ENCODE measurements at places on chromosomes 5 and 9. TPM values are rescaled to one million over a fixed set of nuclear protein-coding genes. Genes with fewer than 3 reads are reported as not detected.

- DNase-seq = peak; percentile 12
- peaks cover 4% of the 10 kb centered on the region for H3K4me1 ChIP-seq
- H3K4me3 ChIP-seq = no peak overlapping the region
- H3K27ac ChIP-seq = no peak overlapping the region
Measured at GRCh38 chr9:134557331-134557730, 84.3 kb upstream of the COL5A1 start.

The CAPSL gene
- not detected for total RNA-seq

The HBEGF gene
- total RNA-seq = 44.3 TPM

The SNCAIP gene
- 4.0 TPM for total RNA-seq

DNA sequence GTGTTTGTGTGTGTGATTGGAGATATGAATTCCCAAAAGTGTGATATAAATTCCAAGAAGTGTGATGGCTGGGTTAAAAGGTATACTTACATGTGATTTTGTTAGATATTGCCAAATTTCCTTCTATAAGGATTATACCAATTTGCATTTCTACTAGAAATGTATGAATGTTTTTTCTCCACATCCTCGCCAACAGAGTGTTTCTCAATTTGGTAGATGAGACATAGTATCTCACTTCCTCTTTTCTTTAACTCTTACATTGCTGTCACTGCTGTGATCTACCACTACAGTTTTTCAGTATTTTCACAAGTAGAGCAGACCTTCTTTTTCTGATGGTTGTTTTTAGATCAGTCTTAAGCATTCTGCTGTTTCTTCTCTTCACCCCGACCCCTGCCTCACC lies 111.3 kb downstream of the FER start:
- no peak overlapping the region for H3K27ac ChIP-seq
- no peak for DNase-seq
- no peaks in the 10 kb centered on the region for H3K36me3 ChIP-seq
- no peaks in the 10 kb centered on the region for H3K4me1 ChIP-seq

The CHSY3 gene
- 5.7 TPM for total RNA-seq

DNA sequence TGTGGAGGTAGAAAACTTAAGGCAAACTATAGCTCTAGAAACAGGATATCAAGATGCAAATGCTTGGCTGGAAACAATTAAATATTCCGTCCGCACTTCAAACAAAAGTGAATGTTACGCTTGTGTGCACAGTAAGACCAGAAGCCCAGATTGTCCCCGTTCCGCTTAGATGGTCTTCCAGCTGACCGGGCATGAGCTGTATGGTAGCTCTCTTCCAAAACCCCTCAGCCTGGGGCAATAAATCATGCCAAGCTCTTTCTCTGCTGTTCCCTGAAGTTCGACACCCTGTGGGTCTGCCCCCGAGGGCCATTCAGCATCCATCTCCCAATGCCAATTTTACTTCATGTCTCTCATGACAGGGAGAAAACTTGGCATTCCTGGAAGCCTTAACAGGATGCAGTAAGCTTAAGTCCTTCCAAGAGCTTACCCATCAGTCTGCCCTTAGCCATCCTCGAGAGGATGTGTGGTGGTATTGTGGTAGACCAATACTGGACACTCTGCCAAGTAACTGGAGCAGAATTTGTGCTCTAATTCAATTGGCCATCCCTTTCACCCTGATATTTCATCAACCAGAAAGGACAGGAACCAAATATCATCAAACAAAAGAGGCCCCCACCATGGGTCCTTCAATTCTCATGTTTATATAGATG lies 70.7 kb upstream of the RANBP6 start:
- H3K27ac ChIP-seq = no peak overlapping the region
- no peaks in the 10 kb centered on the region for H3K27me3 ChIP-seq
- no peaks in the 10 kb centered on the region for H3K36me3 ChIP-seq
- H3K4me1 ChIP-seq = no peaks in the 10 kb centered on the region
- no peak overlapping the region for H3K4me3 ChIP-seq

- no peak overlapping the region for H3K4me3 ChIP-seq
- H3K4me1 ChIP-seq = no peaks in the 10 kb centered on the region
- H3K36me3 ChIP-seq = no peaks in the 10 kb centered on the region
- no peak overlapping the region for H3K27ac ChIP-seq
Measured at GRCh38 chr5:93054424-93055163, 526.4 kb downstream of the NR2F1-AS1 start.

DNA sequence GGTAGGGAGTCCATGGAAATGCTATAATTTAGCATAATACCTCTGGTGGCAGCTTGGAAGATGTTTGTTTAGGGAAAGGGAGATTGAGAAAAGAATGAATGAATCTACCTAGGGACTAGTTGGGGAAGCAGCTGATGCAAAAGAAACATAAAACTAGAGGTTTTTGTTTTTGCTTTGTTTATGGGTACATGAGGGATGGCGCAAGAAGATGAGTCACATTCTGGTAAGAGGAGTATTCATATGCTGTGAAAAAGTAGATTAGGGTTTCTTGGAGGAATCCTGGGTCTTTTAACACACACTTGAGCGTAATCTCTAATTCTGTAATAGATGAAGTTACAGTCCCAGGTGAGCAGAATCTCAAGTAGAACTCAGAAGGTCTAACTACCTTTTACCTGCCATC lies 17.1 kb downstream of the C9orf43 start:
- no peaks in the 10 kb centered on the region for H3K4me1 ChIP-seq
- H3K27ac ChIP-seq = no peak overlapping the region
- no peak for DNase-seq
- no peak overlapping the region for H3K4me3 ChIP-seq
- no peaks in the 10 kb centered on the region for H3K27me3 ChIP-seq
- H3K36me3 ChIP-seq = no peaks in the 10 kb centered on the region

- no peaks in the 10 kb centered on the region for H3K36me3 ChIP-seq
- no peaks in the 10 kb centered on the region for H3K27me3 ChIP-seq
- peaks cover 11% of the 10 kb centered on the region for H3K4me1 ChIP-seq
- no peak for DNase-seq
- no peak overlapping the region for H3K27ac ChIP-seq
Measured at GRCh38 chr5:10600626-10601245, 36.9 kb downstream of the ANKRD33B start.

- H3K4me3 ChIP-seq = no peak overlapping the region
- no peak for DNase-seq
- no peaks in the 10 kb centered on the region for H3K27me3 ChIP-seq
Measured at GRCh38 chr5:128455841-128456361, 82.1 kb downstream of the FBN2 start.

GRCh38 chr5:179263391-179264052 lies 81.7 kb downstream of the ADAMTS2 start:
- H3K4me1 ChIP-seq = peaks cover 32% of the 10 kb centered on the region
- H3K36me3 ChIP-seq = no peaks in the 10 kb centered on the region
- DNase-seq = peak; percentile 46

GRCh38 chr9:71755230-71755629 lies 13.1 kb downstream of the CEMIP2 start:
- peaks cover 25% of the 10 kb centered on the region for H3K4me1 ChIP-seq
- H3K36me3 ChIP-seq = peaks cover 2% of the 10 kb centered on the region
- no peak overlapping the region for H3K4me3 ChIP-seq
- H3K27ac ChIP-seq = no peak overlapping the region
- H3K27me3 ChIP-seq = no peaks in the 10 kb centered on the region

The CATSPER3 gene
- total RNA-seq = 0.87 TPM

DNA sequence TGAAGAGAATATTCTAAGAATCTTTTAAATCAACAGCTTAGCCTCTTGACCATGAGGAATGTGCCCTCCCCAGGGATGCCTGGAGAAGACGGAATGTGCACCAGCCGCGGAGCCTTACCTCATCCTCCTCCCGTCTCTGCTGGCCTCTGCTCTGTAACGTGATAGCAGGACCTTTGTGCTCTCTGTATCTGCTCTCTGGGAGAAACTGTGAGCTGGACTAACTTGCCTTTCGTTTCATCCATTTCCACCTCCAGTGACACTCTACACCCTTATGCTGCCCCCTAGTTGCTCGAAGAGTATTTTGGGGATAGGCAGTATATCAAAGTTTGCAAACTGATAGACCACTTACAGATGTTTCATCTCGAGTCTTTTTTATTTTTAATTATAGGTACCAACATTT lies 141.4 kb downstream of the NPR3 start:
- H3K4me1 ChIP-seq = peaks cover 4% of the 10 kb centered on the region
- no peak overlapping the region for H3K4me3 ChIP-seq
- no peak for DNase-seq
- no peaks in the 10 kb centered on the region for H3K27me3 ChIP-seq
- no peaks in the 10 kb centered on the region for H3K36me3 ChIP-seq

GRCh38 chr9:4389755-4390154 lies 89.9 kb upstream of the GLIS3 start:
- no peak overlapping the region for H3K27ac ChIP-seq
- H3K4me3 ChIP-seq = no peak overlapping the region
- H3K4me1 ChIP-seq = no peaks in the 10 kb centered on the region
- no peaks in the 10 kb centered on the region for H3K36me3 ChIP-seq

- no peak overlapping the region for H3K4me3 ChIP-seq
- no peak overlapping the region for H3K27ac ChIP-seq
- H3K4me1 ChIP-seq = no peaks in the 10 kb centered on the region
- no peaks in the 10 kb centered on the region for H3K36me3 ChIP-seq
Measured at GRCh38 chr5:82320966-82321365, 42.8 kb upstream of the RPS23 start.

The N4BP3 gene
- total RNA-seq = 5.2 TPM

The MIER3 gene
- total RNA-seq = 19.7 TPM

The INSL6 gene
- total RNA-seq = not detected

The DMRT2 gene
- 0.46 TPM for total RNA-seq

- H3K4me1 ChIP-seq = no peaks in the 10 kb centered on the region
- H3K27me3 ChIP-seq = no peaks in the 10 kb centered on the region
- H3K36me3 ChIP-seq = no peaks in the 10 kb centered on the region
- no peak overlapping the region for H3K27ac ChIP-seq
- H3K4me3 ChIP-seq = no peak overlapping the region
Measured at GRCh38 chr9:3517377-3518048, 8.3 kb downstream of the RFX3 start.

DNA sequence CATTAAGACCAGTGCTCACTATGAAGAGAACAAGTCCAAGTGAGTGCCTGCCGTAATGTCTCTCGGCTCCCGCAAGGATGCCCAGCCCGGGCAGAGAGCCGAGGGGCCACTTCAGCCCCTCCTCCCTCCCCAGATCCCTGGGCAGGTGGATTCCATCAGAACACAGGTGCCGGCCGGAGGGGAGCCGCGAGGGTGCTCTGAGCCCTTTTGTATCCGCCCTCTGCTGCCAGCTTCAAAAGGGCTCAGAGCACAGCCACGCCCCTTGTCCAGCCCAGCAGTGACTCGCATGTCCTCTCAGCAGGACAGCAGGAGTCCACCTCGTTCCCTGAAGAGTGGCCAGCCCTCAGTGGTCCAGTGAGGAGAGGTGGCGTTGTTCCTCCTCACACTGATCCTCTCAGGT lies 43.9 kb downstream of the CYFIP2 start:
- no peak overlapping the region for H3K4me3 ChIP-seq
- no peaks in the 10 kb centered on the region for H3K4me1 ChIP-seq
- no peaks in the 10 kb centered on the region for H3K36me3 ChIP-seq
- DNase-seq = no peak
- no peaks in the 10 kb centered on the region for H3K27me3 ChIP-seq

DNA sequence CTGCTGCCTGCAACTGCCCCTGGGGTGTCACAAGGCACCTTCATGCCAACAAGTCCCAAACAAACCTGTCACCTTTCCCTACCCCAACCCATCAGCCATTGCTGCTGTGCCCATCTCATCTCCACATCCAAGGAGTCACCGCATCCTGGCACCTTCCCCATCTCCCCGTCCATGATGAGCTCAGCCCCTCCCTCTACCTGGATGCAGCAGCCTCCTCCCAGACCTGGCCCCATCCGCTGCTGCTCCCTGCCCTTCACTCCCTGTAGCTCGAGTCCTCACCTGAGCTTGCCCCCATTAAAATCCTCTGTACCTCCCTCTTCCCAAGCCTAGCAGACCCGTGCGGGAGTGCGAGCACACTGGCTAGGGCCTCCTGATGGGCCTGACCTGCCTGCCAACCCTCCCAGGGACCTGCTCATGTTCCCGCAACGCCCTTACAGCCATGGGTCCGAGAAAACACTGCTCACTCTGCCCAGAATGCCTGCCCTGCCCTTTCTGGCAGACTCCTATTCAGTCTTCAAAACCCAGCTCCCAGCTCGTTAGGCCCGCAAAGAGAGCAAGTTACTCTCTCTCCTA lies 110.6 kb downstream of the ADAMTS2 start:
- peak; percentile 38 for DNase-seq
- H3K27ac ChIP-seq = no peak overlapping the region
- H3K4me3 ChIP-seq = no peak overlapping the region
- no peaks in the 10 kb centered on the region for H3K27me3 ChIP-seq
- no peaks in the 10 kb centered on the region for H3K36me3 ChIP-seq

The TRIM14 gene
- total RNA-seq = 38.7 TPM

GRCh38 chr9:127049581-127049980 lies 72.9 kb downstream of the ANGPTL2 start:
- peak overlapping the region; percentile 32 for H3K27ac ChIP-seq
- H3K36me3 ChIP-seq = no peaks in the 10 kb centered on the region

The GPR150 gene
- total RNA-seq = 0.49 TPM

DNA sequence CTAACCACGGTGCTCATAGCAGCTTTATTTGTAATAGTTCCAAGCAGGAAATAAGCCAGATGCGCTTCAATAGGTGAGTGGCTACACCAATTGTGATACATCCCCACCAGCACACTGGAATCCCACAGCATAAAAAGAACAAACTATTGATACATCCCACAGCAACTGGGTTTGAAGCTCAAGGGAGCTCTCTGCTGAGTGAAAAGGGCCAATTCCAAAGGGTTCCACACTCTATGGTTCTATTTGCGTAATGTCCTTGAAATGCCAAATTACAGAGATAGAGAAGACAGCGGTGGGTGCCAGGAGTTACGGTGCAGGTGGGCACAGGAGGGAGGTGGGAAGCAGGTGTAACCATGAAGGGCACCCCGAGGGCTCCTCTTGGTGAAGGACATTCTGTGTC lies 155.3 kb upstream of the PPP1R26 start:
- H3K27ac ChIP-seq = no peak overlapping the region
- DNase-seq = no peak
- H3K36me3 ChIP-seq = no peaks in the 10 kb centered on the region
- H3K4me1 ChIP-seq = no peaks in the 10 kb centered on the region
- H3K27me3 ChIP-seq = no peaks in the 10 kb centered on the region

- H3K4me3 ChIP-seq = no peak overlapping the region
- H3K36me3 ChIP-seq = no peaks in the 10 kb centered on the region
- DNase-seq = no peak
Measured at GRCh38 chr5:117615226-117615625, 1040.6 kb upstream of the SEMA6A start.

- no peak for DNase-seq
- no peaks in the 10 kb centered on the region for H3K36me3 ChIP-seq
- H3K4me3 ChIP-seq = no peak overlapping the region
- no peaks in the 10 kb centered on the region for H3K27me3 ChIP-seq
Measured at GRCh38 chr5:55771175-55771655, 33.4 kb downstream of the DDX4 start.

- no peak overlapping the region for H3K4me3 ChIP-seq
- no peak for DNase-seq
- H3K27ac ChIP-seq = no peak overlapping the region
- no peaks in the 10 kb centered on the region for H3K27me3 ChIP-seq
- H3K36me3 ChIP-seq = peaks cover 85% of the 10 kb centered on the region
Measured at GRCh38 chr9:109052416-109052815, 39.1 kb upstream of the CTNNAL1 start.

The IL7R gene
- total RNA-seq = 226 TPM

The FOXI1 gene
- total RNA-seq = not detected

- peaks cover 72% of the 10 kb centered on the region for H3K4me1 ChIP-seq
- no peaks in the 10 kb centered on the region for H3K36me3 ChIP-seq
- H3K27ac ChIP-seq = peak overlapping the region; percentile 81
- peak overlapping the region; percentile 81 for H3K4me3 ChIP-seq
Measured at GRCh38 chr9:127977884-127978647, 2.7 kb downstream of the EEIG1 start.
